ENCODE measurements at places on chromosomes 7 and 10.

DNA sequence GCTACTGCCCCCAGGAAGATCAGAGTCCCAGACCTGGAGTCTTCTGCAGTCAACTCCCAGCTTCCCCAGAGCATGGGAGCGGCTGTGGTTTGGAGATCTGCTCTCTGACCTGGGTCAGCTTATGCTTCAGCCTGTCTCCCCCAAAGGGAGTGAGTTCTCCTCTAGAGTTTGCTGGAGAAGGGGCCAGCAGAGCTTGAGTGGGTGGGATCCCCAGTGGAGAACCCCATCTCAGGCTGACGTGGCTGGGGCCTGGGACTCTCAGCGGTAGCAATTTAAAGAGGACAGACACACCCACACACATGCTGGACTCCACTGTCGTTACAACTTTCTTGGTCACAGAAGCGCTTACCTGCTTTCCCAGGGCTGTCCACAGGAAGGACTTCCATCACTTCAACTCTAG lies 6.3 kb downstream of the UNC5B start:
- DNase-seq, result no peak

DNA sequence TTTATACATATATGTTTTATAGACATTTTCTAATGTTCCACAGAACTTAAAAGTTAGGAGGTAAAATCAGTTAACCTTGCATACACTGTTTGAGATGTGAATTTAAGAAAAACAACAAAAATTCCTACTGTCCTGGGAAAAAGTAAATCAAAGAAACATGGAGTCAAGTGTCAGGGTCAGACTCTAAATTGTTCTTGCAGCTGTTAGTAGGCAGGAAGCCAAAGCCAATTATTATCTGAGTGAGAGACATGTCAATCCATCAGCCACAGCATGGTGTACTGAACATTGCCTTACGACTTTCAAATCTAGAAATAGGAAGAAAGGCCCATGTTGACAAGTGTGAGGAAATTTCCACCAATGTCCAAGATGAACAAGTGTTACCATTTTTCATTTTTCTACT lies 461.2 kb upstream of the MBL2 start:
- DNase-seq, result peak; percentile 68

DNA sequence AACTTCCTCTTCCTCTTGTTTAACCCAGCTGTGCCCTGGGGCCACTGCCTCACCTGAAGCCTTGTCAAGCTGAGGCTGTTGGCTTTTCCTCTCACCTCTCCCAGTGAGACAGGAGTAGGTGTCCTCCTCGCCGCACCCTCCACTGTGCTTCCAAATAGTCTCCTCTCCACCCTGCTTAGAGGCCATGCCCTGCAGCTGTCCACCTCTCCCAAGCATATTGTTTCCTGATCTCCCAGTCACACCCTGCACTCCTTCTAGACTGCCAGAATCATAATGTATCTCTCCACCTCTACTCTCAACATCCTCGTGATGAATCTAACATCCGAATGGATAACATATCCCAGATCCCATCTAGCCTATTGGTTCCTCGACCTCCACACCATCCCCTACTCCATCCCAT lies 196.3 kb upstream of the GHITM start:
- no peak for DNase-seq

DNA sequence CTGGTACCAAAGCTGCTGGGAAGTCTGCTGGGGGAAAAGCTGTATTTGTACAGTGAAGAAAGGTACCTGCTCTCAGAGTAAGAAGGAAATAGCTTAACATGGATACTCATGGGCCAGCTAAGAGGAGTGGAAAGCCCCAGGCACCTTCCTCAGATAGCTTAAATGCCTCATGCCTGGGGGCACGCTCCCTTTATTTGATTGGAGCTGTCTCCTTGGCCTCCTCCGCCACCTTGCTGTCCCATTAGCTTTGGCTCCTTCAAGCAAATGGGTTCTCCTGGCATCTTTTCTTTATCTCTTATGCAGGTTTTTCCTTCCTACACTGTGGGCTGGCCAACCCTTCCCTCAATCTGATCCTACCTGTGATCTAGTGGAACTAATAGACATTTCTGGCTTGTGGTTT lies 318.5 kb downstream of the SH2D4B start:
- no peak for DNase-seq

- no peak for DNase-seq
Measured at GRCh38 chr7:99121496-99122021, 22.3 kb downstream of the SMURF1 start.

DNA sequence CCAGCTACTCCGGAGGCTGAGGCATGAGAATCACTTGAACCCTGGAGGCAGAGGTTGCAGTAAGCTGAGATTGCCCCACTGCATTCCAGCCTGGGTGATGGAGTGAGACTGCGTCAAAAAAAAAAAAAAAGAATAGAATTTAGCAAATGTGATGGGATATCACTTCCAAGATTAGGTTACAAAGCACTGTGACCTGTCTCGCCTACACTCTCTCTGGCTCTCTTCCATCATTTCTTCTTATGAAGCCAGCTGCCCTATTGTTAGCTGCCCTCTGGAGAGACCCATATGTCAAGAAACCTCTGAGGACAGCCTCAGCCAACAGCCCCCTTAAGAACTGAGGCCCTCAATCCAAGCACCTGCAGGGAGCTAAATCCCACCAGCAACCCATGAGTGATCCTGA lies 28.2 kb downstream of the ARHGAP21 start:
- no peak for DNase-seq

DNA sequence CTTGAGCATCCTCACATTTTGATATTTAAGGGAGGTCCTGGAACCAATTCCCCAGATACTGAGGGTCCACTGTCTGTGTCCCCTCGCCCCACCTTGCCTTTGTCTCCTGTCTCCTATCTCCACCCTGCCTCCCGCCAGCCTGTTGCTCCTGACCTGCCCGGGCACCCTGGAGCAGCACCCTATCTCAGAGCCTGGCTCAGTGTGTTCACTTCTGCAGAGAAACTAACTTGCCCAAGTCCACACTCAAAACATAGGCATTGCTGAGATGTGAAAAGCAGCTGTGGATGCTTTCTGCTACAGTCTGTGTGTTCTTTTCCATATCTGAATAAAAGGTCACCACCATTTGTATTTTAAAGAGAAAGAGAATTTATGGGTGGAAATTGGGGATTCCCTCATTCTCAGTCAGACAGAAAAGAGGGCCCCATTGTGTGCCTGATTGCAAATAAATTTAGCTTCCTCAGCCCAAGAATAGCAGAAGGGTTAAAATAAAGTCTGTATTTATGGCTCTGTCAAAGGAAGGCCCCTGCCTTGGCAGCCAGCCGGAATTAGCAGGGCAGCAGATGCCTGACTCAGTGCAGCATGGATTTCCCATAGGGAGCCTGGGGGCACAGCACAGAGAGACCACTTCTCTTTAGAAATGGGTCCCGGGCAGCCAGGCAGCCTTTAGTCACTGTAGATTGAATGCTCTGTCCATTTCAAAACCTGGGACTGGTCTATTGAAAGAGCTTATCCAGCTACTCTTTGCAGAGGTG lies 161.3 kb downstream of the EGFR start:
- DNase-seq, result no peak

- DNase-seq, result no peak
Measured at GRCh38 chr10:99084161-99084560, 151.5 kb downstream of the HPSE2 start.

- no peak for DNase-seq
Measured at GRCh38 chr10:6716516-6716915, 136.4 kb upstream of the PRKCQ start.

- no peak for DNase-seq
Measured at GRCh38 chr7:33261585-33261984, 132.2 kb downstream of the BBS9 start.

- no peak for DNase-seq
Measured at GRCh38 chr7:34806831-34807230, 148.8 kb downstream of the NPSR1 start.

DNA sequence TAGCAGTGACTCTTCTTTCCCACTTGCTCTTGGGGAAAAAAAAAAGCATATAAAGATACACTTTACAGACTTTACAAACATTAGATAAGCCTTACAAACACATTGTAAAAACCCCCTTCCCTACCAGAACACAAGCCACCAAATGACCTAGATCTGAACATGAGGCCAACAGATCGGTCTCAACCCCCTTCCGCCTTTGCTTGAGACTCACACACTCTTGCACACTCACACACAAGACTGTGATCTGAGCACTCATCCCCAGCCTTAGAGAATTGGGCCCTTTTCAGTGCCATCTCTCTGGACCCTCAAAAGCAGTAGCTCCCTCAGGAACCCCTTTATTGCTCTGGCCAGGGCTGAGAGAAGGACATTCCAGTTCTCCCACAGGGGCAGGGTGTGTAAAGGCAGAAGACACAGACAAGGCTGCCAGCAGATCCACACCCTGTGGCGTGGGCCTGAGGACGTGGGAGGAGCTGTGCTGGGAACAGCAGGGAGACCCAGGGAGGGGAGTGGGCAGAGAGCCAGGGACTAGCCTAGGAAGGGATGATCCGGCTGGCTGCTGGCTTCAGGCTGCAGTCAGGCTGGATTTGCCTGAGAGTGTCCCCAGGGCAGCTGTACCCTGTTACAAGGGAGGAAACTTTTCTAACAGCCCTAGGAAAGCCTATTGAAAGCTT lies 206.7 kb downstream of the KIAA1217 start:
- DNase-seq, result no peak

- peak; percentile 33 for DNase-seq
Measured at GRCh38 chr7:1812509-1813393, 142.7 kb downstream of the ELFN1 start.

DNA sequence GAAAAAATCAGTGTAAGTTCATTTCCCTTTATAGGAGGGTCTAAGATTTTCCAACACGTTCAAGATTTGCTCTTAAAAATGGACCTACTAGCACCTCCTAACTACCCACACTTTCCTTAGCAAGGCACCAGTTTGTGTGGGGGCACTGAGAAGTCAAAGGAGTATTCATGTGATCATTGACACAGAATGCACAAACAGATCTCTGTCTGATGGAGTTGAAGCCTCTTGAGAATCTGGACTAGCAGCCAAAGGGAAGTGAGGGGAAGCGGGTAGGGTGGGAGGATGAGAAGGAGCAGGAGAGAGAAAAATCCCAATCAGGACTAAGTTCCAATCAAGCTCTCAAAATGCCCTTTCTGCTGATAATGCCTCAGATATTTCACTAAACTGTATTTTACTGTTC lies 4.1 kb downstream of the MMS19 start:
- DNase-seq, result no peak

GRCh38 chr10:1240341-1240775 lies 184.2 kb downstream of the WDR37 start:
- DNase-seq, result peak; percentile 78

GRCh38 chr10:98090822-98091221 lies 43.6 kb upstream of the R3HCC1L start:
- DNase-seq, result no peak

- DNase-seq, result no peak
Measured at GRCh38 chr7:90078921-90079320, 75.3 kb upstream of the STEAP1 start.

DNA sequence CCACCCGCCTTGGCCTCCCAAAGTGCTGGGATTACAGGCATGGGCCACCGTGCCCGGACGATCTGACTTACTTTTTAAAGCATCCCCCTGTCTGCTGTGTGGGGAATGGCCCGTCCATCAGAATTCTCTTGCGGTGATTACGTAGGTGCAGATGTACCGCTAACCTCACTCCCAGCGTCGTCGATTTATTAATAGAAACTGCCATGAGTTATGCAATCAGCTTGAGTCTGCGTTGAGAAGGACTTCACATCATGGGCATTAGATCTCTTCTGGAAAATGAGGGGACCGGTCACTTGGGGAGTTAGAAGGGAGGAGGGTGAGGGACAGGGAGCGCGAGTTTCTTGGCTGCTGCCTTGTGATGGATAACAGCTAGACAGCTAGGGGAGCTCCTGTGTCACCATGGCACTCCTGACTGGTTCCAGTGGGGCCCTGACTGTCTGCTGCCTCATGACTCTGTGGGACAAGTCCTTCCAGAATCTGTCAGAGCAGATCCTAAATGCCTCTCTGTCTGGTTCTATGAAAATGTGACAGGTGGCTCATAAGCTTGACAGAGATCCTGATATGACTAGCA lies 35.2 kb downstream of the POR start:
- no peak for DNase-seq

GRCh38 chr10:119006451-119007210 lies 22.9 kb upstream of the NANOS1 start:
- no peak for DNase-seq
